ENCODE measurements at places on chromosomes 7 and 10. TPM values are rescaled to one million over a fixed set of nuclear protein-coding genes. Genes with fewer than 3 reads are reported as not detected.

The GNG11 gene
- total RNA-seq = 2.6 TPM

The HMX3 gene
- total RNA-seq = not detected

DNA sequence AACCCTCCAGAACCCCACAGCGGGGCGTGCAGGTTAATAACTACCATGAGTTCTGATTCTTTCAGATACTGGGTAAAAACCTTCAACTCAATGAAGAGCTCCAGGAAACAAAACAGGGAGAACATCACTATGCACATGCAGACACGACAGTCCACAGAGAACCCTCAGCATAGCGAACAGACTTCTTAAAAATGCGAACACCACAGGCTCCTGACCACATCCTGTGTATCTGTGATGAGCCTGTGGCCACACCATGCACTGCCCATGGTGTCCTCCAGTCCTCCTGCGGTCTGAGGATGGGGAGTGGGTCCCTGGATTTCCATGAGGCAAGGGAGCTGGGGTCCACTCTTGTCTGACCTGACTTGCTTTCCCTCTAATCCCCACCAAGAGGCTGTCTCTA lies 107.2 kb downstream of the COBL start:
- DNase-seq = no peak
- no peak overlapping the region for H3K4me3 ChIP-seq
- H3K27ac ChIP-seq = no peak overlapping the region
- H3K36me3 ChIP-seq = no peaks in the 10 kb centered on the region
- H3K4me1 ChIP-seq = peaks cover 19% of the 10 kb centered on the region
- H3K27me3 ChIP-seq = no peaks in the 10 kb centered on the region

GRCh38 chr10:86668297-86669165 lies at the start of gene LDB3:
LDB3 (plus strand) TSS chr10:86668511; CDS start chr10:86668692, 181 bp downstream.
- H3K27me3 ChIP-seq = peaks cover 12% of the 10 kb centered on the region
- peaks cover 5% of the 10 kb centered on the region for H3K36me3 ChIP-seq
- DNase-seq = peak; percentile 49
- peaks cover 14% of the 10 kb centered on the region for H3K4me1 ChIP-seq
